ENCODE measurements at places on chromosomes 7 and 10.

DNA sequence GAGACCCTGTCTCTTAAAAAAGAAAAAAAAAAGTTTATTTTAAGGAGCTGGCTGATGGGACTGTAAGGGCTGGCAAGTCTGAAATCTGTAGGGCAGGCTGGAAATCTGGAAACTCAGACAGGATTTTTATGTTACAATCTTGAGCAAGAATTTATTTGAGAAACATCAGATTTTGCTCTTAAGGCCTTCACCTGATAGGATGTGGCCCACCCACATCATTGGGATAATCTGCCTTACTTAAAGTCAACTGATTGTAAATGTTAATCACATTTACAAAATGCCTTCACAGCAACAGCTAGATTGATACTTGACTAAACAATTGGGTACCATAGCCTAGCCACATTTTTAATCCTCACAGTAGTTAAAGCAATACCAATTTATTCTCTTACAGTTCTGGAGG is 11.5 kb downstream of the MINDY4 start:
- no peak for DNase-seq

DNA sequence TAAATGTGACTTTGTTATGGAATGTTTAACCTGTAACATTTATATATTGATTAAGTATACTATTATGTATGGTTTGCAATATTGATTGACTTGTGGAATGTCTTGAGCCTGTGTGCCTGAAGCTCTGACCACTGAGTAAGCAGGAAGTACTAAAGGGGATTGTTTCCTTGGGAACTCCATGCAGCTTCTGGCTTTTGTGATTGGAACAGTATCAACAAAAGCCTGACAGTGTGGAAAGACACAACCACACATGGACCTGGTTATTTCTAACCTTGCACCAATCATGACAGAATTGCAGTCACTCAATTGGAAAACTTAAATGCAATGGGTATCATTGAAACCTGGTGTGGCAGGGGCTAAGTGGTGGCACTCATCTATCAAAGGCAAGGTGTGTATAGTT is 45.5 kb upstream of the PIK3CG start:
- no peak for DNase-seq

DNA sequence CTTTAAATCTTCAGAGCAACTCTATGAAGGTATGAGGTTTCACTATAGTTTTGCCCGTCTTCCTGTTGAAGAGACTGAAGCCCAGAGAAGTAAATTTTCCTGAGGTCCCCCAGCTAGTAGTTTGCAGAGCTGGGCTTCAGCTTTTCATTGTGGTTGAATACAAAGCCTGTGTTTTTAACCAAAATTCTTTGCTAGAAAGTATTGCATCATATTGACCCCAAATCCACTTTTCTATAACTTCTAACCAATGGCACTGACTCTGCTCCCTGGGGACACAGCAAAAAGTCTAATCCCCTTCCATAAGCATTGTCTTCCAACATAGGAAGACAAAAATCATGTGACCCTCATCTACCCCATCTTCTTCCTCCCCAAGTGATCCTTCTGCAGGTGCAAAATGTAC is 93.0 kb downstream of the KCNMA1 start:
- no peak for DNase-seq

GRCh38 chr10:85642421-85643170 is 724.0 kb downstream of the GRID1 start:
- DNase-seq: no peak

DNA sequence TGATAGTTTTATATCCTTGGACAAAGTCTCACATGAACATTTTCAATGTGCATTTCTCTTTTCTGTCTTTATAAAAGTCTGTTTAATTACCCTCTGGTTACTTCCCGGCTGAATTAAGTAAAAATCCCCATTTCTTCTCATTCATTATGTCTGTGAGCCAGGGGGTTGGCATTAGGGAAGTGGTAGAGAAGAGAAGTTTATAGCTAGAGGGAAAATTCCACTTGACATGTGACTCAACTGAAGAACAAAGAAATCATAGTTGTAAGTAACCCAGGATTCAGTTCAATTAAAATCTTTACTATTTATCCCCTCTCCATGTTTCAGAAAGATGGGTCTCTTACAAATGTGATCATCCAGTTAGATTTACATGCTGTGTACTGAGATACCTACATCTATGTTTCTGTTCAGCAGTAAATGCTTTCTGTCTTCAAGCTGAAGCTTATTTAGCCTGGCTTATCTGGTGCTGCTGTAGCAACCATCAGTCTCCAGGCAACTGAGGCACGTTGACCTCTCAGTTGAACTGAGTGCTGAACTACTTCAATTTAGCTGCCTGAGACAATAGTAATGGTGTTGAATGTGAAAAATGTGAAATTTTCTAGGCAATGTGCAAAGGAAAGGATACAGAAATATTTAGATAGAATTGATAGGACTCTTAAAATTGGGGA is 181.6 kb downstream of the MLLT10 start:
- DNase-seq: no peak

DNA sequence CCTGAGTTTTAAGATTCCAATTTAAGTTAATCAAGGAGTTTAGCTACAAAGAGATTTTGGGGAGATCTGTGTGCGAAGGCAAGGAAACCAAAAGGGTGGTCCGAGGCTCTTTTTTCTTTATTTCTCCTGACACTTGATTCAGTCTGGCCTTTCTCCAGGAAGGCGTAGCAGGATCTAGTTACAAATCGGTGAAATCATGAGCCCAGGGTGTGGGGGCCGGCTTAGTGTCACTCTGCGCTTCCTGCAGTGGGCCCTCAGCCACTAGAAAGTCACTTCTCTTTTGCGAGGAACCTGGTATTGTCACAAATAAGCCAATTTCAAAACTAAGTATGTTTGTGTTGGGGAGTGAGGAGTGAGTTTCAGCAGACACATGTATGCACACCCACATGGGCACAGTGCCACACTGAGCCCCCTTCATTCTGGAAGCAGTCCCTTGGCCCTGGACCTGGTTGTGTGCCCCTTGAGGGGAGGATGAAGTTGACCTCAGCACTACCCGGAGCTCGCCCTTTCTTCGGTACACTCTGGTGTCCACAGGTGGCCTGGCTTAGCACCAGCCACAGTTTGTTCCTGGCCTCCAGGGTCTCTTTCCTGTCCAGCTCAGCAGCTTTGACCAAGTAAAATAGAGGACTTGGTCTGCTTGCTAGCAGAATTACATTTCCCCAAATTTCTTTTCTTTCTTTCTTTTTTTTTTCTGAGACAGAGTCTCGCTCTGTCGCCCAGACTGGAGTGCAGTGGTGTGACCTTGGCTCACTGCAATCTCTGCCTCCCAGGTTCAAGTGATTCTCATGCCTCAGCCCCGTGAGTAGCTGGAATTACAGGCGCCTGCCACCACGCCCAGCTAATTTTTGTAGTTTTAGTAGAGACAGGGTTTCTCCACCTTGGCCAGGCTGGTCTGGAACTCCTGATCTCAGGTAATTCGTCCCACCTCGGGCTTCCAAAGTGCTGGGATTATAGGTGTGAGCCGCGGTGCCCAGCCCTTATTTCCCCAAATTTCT is 84.0 kb upstream of the BTBD16 start:
- DNase-seq: no peak

DNA sequence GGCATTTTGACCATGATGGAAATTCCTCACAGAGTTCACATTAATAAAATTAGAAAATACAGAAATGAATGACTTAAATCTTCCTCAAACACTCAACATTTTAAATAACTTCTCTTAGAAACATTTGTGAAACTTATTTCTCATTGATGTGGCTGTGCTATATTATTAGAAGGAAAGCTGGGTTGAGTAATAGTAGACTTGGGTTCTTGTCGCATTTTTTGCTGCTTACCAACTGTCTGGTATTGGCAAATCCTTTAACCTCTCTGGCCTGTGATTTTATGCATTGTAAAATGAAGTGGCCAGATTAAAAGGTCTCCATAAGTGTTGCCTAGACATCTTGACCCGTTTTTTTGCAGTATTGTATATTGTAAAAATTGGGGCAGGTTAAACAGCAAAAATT is 66.5 kb downstream of the VPS50 start:
- DNase-seq: no peak

- DNase-seq: no peak
Observed at GRCh38 chr10:61189912-61190311, 245.9 kb upstream of the RHOBTB1 start.

GRCh38 chr10:87896216-87896615 is 32.8 kb downstream of the PTEN start:
- DNase-seq: no peak

GRCh38 chr7:38335128-38335491 is 61.7 kb upstream of the TARP start:
- DNase-seq: no peak

DNA sequence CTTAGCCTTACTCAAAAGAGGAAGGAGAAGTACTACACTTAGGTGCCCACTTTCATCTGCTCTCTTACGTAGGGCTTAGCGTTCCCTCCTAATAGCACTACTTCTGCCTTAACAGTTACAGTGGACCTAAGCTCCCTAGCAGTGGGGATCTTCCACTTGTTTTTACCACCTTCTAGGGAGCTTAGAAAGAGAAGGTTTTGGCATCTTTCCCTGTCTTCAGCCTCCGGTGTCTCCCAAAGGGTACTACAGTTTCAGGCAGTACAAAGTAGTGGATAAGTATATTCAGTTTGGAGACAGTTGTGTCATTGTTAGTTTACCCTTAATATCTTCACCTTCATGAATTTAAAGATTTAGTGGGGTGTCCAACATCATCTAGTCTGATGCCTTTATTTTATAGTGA is 14.6 kb downstream of the CHRM2 start:
- no peak for DNase-seq

DNA sequence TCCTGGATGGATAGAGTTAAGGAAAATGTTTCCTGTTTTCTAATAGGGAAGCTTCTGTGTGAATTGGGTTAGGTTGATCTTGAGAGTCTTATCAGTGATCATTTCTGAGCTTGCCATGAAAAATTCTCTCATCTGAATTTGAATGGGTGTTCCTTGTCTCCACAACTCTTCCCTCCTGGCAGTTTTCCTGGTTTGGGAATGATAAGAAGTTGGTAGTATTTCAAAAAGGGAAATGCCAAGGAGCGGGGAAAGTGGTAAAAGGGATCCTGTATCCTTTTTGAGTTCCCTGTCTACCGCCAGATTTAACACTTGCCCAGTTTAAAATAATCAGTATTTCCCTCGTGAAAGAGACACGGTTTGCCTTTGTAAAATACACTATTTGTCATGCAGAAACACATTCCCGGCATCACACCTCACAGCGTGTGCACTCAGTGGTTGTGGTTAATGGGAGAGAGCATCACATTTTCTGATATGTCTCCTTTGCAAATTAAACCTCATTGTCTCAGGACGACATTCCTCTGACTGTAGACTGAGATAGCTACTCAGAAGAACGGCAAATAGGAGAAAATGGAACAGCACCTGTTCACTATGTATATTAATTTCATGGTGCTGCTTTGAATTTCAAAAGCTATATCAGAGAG is 113.2 kb upstream of the IFRD1 start:
- DNase-seq: no peak

GRCh38 chr7:15292138-15292537 is 269.7 kb downstream of the AGMO start:
- no peak for DNase-seq

GRCh38 chr7:130346941-130347340 is 2.3 kb downstream of the CPA5 start:
- DNase-seq: no peak

DNA sequence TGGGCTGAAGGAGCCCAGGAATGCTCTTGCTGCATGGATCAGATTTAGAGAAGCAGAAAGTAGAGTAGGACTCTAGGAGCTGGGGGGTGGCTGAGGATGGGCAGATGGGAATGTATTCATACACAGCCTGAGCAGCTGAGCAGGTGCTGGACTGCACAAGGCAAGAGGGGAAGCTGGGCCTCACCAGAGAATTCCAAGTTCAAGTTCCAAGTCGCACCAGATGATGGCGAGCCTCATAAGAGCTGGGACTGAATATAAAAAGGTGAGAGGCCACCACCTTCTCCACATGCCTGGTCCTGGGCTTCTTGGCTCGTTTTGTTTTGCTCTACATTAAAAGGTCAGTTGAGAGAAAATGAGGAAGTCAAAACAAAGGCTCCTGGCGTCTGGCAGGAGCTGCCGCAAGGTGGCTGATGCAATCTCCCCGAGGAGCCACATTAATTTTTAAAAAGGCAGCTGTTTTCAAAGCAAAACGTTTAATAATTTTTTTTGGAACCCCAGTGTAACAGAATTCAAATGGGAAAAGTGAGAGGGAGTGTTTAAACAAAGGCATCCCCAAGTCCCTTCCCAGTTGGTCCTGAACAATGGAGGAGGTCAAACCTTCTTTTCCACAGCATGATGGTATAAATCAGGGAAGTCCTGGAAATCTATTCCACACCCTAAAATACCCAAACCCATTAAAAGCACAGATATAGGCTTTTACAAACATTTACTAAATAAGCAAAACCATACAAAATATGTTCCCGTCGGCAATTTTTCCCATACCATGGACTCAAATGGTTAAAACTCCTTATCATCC is 9.5 kb downstream of the CYREN start:
- DNase-seq: no peak

- no peak for DNase-seq
Observed at GRCh38 chr7:154720016-154720415, 282.9 kb downstream of the PAXIP1 start.

- no peak for DNase-seq
Observed at GRCh38 chr10:32731527-32731926, 226.5 kb downstream of the ITGB1 start.

DNA sequence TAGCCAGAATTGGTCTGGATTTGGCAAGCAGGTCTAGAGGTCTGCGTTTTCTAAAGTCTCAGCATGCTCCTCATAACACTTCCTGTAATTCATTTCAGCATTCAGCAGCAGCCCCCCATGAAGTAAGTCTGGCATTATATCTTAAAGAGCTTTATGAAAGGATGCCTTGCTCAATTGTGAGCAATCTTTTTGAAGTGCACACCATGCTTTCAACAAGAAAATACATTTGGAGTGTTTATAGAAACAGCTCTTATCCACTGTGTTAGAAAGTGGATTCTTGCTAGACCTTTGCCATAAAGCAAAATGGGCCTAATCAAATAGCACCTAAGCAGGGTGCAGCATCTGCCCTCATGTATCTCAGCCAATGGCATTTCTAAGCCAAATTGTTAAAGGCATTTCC is 378.0 kb upstream of the AKR1E2 start:
- no peak for DNase-seq

GRCh38 chr10:111137587-111137986 is 60.8 kb downstream of the ADRA2A start:
- no peak for DNase-seq

DNA sequence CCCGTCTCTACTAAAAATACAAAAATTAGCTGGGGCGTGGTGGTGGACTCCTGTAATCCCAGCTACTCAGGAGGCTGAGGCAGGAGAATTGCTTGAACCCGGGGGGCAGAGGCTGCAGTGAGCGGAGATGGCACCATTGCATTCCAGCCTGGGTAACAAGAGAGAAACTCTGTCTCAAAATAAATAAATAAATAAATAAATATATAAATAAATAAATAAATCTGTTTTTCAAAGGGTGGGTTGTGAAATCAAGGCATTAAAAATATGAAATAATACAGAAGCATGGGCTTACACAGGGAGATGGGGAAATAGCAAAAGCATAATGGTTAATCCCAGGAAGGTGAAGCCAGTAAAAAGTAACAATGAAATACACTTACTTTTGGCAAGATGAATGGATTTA is 93.9 kb downstream of the LYZL2 start:
- no peak for DNase-seq

DNA sequence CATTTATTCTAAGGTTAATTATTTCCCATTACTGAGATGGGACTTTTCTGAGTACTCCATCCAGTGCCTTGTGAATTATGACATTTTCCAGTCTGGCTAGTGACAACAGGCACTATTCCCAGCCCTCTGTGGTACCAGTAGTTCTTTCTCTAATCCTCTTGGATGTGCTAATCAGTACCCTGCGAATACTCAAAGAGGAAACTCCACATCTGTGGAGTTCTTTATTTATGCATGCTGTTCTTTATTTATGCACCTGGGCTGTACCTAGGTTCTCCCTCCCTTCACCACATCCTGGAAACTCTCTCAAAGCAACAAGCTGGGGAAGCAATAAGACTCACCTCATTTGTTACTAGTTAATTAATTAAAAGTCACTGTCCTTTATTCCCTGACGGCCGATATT is 83.5 kb downstream of the TSPAN12 start:
- DNase-seq: no peak

All from GM06990 (cell line).